Fibroblast of pulmonary artery (primary cell): ENCODE measurements at places on chromosomes 1 and 21.
A peak's percentile ranks its signal among the peaks of the same experiment; 100 is the strongest.

- peak; percentile 78 for DNase-seq
Measured at GRCh38 chr1:161119092-161119903, 1.4 kb downstream of the NIT1 start.

GRCh38 chr1:150332651-150333290 lies 11.4 kb downstream of the PRPF3 start:
- no peak for DNase-seq

- DNase-seq, result no peak
Measured at GRCh38 chr1:71766748-71767147, 515.6 kb downstream of the NEGR1 start.

GRCh38 chr1:27961646-27962221 lies 2.0 kb downstream of the XKR8 start:
- no peak for DNase-seq

DNA sequence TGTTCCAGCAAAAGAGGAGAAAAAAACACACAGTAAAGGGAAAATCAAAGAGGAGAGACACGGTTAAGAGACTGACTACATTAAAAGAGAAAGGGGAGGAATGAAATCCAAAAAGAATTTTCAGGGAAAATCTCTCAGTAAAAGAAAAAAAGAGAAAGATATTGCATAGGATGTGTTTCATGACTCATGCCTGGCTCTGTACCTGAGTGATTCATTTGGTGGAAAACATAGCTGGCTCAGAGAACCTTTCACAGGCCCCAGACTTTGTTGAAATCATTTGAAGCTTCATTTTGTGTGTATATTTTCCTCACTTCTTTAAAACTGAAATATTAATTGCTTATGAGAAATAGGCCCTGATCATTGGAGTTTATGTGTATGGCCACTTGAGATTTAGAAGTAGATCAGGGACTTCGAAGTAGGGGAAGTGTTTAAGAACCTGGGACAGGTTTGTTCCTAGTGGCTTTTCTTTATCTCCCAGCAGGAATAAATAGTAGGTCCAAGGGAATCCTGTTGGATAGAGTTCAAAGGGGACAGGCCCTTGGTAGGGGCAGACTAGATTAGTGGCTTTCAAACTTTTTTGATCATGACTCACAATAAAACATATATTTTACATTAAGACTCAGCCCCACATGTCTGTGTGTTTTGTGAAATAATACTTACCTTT lies 239.1 kb upstream of the SGIP1 start:
- peak; percentile 71 for DNase-seq

DNA sequence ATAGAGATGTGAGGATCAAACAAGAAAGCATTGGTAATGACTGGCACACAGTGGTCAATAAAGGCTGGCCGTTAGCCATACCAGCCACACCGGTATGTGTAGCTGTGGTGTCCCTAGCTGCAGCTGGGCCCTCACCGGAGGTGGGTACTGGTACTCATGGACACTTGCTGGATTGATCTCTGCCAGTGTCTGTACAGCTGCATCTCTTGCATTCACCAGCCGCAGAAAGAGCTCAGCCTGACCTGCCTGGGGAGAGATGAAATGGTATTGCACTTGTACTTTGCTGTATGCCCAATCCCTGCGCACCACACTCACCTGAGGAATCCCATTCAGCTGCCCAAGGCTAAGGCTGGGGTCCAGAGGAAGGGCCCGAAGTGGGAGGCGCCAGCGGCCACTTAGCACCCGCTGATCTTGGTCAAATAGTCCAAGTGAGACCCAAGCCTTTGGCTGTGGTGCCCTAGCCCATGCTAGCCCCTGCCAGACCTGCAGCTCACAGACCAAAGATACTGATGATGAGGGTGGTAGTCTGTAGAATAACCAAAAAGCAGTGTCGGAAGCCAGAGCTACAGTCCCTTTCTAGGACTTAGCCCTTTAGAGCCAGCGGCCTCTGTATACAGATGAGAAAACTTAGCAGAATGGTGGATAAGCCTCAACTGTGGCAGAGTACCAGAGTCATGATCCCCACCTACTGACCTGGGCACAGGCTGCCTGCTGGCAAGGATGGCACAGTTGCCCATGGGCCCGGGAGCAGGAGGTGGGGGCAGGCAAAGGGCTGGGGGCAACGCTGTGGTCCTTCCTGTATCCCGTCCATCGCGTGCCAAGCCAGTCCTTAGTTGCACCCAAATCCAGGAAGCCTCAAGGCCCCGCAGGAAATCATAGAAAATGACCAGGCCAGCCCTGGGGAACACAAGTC lies 3.0 kb downstream of the CCDC17 start:
- no peak for DNase-seq

DNA sequence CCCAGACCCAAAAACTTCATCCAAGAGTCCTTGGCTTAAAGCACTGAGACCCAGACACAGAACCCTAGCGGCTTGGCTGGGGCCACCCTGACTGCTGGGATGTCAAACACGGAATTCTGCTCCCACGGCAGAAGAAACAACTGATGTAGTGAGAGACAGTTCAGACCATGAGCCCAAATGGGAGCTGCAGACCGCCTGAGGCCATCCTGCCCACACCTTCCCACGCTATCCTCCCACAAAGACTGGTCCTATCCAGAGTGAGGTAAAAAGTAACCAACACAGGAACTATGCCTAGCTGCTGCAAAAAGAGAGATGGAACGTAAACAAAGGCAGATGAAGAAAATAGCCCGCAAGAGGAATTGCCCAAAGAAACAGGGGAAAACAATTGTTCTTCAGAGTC lies 203.3 kb downstream of the PTPRU start:
- no peak for DNase-seq

DNA sequence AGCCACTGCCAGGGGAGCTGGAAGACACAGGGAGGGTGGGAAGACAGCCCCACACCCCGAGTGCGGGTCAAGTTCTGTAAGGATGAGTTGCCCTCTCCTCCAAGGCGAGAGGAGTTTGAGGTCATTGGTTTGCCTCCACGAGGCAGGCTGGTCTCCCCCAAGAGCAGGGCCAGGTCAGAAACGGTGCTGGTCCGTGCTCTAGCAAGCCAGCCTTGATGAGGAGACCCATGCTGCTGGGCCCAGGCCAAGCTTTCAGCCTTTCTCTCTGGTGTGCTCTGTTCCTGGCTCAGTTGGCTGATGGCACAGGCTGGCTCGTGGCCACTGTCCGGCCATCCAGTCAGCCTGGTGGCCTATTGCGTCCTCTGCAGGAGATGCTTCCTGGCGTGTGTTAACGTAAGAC lies 12.0 kb upstream of the PCBP3 start:
- DNase-seq, result no peak

- DNase-seq, result no peak
Measured at GRCh38 chr1:205435578-205436573, 14.0 kb upstream of the LEMD1 start.

DNA sequence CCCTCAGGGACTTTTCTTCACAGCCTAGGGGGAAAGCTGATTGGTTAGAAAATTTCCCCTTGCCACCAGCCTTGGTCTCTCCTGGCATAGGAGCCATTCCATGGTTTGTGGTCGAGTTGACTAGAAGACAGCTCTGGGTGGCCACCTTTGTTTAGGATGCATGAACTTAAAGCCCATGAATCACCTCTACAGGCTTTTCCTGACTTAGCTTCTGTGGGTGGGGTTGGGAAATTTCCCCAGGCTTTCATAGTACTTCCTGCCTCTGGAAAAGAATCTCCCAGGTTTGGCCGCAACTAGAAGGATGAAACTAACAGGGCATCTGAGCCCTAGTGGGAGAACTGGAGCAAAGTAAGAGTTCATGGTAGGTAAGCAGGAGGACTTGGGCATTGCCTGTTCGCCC lies 72.6 kb downstream of the SNRPE start:
- DNase-seq, result no peak

DNA sequence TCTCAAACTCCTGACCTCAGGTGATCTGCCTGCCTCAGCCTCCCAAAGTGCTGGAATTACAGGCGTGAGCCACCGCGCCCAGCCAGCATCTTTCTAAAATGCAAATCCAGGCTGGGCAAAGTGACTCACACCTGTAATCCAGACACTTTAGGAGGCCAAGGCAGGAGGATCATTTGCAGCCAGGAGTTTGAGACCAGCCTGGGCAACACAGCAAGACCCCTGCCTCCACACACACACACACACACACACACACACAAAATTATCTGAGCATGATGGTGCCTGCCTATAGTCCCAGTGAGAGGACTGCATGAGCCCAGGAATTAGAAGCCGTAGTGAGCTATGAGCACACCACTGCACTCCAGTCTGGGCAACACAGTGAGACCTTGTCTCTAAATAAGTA lies 16.8 kb upstream of the PABPC4 start:
- no peak for DNase-seq

GRCh38 chr1:186482661-186483255 lies 21.8 kb upstream of the PDC start:
- peak; percentile 87 for DNase-seq

DNA sequence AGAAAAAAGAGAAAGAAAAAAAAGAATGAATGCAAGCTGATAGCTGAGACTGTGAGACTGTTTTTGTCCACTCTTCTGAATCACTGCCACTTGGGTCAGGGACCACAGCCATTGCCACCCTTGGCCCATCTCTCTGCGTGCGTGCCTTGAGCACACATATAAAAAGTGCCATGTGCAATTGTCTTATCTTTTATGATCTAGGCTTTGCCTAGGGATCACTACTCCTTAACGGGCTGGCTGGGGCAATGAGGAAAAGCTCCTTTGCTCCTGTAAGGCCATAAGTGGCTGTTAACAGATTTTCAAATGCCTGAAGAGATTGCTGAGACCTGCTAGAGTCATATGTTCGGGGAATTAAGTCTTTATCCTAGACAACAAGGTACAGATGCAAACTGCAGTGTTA lies 8.2 kb downstream of the SPATA46 start:
- no peak for DNase-seq

DNA sequence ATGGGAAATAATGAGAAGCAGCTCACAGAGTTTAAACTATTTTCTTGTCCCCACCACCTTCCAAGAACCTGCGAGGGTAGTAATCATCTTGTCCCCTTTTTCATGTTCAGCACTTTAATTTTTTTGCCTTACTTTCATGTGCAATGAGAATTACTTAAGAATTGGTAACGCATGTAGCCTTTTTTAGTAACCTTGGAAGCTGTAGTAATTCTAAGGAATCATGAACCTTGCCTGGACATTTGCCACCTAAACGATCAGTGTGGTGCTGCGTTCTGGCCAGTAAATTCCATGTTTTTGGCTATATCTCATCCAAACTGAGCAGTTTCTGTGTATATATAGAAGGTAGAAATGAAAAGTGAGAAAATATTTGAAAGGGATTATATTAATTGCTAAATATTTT lies 3.9 kb upstream of the VAMP3 start:
- DNase-seq, result no peak

DNA sequence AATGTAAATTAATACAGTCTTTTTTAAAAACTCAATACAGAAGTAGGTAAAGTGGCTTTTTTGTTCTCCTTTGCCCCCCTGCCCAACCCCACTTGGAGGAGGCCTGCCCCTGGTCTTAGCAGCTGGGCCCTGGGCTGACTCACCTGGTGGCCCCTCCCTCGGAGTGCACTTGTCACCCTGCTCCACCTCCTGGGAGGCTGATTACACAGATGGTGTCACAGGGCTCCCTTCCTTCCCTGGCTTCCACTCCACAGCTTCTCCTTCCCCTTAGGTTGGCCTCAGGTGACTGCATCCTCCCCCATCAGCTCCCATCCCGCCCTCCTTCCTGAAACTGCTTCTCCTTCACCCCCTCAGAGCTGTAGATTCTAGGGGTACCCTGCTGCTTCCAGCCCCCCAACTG lies 11.7 kb upstream of the CAPN9 start:
- no peak for DNase-seq

DNA sequence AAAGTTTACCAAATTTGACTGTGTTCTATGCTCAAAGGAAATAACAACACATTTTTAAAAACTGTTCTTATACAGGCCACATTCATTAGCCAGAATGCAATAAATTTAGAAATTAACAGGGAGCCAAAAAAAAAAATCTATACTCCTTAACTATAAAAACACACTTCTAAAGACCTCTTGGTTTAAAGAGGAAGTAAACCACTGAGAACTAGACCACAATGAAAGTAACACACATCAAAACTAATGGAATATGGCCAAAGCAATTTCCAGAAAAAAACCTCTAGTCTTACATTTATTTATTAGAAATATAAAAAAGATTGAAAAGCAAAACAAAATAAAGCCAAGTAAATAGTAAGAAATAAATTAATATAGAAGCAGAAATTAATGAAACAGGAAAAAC lies 48.9 kb upstream of the GADD45A start:
- no peak for DNase-seq

- peak; percentile 36 for DNase-seq
Measured at GRCh38 chr1:172414331-172414730, 6.2 kb upstream of the C1orf105 start.

GRCh38 chr1:162728573-162728972 lies 61.9 kb upstream of the HSD17B7 start:
- DNase-seq, result no peak
